ENCODE measurements at places on chromosomes 1 and 21.

- DNase-seq: no peak
Measured at GRCh38 chr1:221541296-221541695, 200.6 kb downstream of the DUSP10 start.

- DNase-seq: no peak
Measured at GRCh38 chr1:71770121-71770520, 512.2 kb downstream of the NEGR1 start.

DNA sequence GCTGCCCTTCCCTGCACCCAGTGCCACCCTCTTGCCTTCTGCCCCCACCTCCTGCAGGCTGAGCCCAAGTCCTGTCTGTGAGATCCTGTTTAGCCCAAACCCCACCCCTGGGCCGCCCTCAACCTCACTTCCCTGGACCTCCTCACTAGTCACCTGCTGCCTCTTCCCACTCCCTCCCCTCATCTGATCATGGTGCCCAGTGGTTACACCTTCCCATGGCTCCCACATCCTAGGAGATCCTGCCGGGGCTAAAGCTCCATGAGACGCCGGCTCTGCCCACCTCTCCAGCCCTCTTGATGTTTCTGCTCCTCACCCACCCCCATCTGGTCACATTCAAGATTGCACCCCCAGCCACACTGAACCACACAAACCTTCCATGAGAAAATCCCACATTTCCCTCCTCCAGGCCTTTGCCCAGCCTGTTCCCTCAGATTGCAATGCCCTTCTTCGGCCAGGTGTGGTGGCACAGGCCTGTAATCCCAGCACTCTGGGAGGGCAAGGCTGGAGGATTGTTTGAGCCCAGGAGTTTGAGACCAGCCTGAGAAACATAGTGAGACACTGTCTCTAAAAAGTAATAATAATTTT lies 17.0 kb downstream of the TTC39A start:
- no peak for DNase-seq

DNA sequence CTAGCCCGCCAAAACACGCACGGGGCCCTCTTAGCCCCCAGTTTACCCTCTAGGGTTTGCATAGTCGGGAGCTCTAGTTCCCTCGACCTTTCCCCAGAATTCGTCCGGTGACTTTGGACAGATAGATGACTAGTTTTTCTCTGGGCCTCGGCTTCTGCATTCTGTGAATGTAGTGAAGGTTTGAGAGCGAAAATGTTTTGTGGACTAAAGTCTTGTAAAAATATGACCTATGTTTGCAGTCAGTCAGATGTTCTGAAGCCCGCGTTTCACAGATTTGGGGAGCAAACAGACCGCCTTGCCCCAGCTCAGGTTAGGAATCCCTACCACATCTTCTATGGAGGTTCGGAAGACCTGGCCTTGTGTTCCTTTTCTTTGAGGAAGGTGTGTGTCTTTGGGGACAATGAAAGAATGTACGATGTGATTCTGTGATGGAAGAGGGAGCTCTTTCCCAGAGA lies 401 bp downstream of the UQCRH start:
- DNase-seq: no peak

DNA sequence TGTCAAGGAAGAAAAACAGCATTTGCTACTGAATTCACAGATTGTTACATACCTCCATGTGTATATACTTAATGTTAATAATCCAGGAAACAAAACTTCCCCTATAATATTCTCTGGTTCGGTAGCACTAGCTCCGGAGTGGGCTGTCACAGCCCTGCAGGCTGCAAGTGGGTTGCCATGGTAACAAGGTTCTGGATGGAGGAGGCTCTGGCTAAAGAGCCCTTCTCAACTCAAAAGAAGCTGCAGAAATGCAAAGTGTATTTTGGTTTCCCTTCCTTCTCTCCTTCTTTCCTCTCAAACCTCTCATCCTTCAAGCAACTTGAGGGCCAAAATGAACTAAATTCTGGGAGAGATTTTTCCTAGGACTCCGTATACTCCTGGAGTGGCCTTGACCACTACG lies 45.2 kb downstream of the ASTN1 start:
- DNase-seq: no peak
